ENCODE measurements at places on chromosomes 5 and 9.

DNA sequence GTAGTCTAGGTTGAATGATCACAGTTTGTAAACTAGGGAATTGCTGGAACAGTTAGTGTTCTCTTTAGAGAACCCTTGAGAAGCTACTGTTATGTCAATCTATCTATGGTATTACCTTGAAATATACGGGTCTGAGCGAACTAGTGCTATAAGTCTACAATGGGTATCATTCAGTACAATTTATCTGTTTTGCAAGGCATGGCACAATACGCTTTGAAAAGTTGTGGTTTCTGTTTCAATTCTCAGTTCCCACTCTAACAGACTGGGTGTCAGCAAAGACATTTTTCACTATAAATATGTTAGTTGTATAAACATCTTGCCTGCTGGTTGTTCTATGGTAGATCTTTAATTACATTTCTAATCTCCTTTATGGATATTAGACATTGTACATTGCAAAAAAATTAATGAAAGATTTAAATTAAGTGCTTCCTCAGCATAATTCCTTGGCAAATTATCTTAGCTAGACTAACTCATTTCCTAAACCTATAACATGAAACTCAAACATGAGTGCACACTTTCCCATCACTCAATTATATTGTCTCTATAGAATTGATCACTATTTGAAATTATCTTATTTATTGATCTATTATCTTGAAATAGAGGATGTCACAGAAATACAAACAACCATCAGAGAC, 24.9 kb upstream of the SLCO6A1 start:
- no peak for DNase-seq

- DNase-seq = no peak
Observed at GRCh38 chr9:35619800-35620158, 1.6 kb upstream of the CD72 start.

DNA sequence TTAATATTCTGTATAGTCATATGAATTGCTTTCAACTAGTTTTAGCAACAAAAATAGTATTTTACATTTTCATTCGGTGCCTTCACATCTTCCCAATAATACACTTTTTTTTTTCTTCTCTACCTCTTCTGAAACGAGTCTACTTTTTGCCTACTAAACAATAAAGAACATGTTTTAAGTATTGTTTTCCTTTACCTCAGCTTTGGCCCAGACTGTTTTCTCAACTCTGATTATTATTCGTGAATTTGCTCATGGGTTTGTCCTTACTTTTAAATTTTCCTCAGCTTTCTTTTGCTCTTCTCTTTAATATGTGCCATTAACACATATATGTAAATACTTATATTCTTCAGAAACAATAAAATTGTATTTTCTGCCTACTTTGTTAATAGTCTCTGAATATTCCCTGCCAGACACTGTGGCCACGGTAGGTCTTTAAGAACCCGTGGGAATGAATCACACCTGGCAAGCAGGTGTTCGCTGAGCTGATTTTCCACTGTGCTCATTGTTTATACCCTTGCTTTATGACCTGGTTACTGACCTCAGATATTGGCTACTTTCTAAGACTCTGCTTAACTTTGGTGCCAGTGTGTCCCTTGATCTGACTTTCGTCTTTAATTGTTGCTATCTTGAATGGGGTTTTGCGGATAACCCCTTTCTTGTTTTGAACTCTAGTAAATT, 49.1 kb downstream of the FAM170A start:
- DNase-seq = no peak

- no peak for DNase-seq
Observed at GRCh38 chr5:73273379-73274050, 100.5 kb downstream of the TMEM174 start.

- no peak for DNase-seq
Observed at GRCh38 chr5:141740885-141741284, 58.9 kb upstream of the ARAP3 start.

DNA sequence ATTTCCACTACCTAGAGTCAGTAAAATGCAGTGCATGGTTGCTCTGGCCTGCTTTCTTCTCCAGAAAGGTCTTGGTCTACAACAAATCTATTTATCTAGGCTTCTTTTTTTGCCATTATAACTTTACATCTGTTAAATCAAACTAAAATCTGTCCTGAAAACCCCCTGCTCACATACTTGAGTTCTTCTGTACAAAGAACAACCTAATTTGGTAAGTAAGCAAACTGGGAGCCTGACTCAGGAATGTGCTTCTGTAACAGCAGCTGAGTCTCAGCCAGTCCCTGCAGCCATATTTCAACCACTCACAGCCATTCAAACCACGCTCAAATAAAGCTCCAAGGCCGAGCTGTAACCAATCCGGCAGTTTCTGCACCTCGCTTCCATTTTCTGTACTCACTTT, 95.8 kb downstream of the PLPP1 start:
- no peak for DNase-seq

DNA sequence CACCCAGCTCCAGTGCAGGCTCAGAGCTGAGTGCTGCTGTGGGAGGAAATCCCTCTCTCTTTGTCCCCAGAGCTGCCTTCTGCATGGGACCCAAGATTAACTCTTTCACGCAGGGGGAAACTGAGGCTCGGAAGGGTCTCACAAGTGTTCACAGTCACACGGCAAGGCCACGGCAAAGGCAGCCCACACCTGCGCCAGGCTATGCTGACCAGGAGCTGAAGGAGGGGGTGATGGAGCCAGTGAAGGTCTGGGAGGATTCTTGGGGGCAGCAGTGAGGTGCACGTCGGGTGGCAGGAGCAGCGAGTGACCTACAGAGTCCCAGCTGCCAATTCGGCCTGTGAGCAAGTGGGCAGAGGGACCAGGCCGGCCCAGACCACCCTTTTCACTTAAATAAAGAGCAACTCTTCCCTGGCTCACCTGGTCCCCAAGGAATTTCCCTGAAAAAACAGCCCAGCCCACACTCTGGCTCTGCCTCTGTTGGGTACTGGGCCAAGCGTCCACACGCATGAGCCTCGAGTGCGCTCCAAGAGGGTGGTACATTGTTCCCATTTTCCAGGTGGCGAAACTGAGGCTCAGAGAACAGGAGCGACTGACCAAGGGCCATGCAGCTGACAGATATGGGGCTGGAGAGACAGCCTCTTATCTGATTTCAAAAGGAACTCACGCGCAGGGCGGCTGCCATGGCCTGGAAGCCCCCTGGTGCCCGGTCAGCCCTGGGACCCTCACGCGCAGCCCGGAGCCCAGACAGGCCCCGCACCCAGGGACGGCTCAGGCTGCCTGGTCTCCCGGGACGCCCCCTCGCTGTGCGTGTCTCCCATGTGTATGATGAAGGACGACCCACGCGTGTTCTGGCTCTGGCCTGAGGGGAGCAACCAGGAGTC, 28.2 kb downstream of the SARDH start:
- DNase-seq = peak; percentile 52

GRCh38 chr5:142699184-142699720, 13.4 kb upstream of the FGF1 start:
- DNase-seq = peak; percentile 95

DNA sequence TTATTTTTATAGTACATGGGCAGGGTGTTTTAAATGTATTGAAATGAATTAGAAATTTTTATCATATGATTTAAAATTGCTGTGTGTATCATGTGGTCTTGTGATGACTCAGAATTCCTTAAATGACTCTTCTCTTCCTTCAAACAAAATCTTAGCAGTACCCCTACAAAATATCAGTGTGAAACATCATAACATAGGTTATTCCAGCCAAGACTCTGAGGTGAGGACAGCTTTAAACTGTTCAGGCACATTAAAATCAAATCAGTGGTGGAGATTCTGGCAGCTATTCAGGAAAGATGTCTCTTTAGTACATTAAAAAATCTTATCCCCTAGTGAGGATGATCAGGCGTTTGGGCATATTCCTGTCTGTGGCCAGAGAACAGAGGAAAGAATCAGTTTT, 174.0 kb downstream of the MAN2A1 start:
- no peak for DNase-seq

- DNase-seq = no peak
Observed at GRCh38 chr5:33927685-33928084, 8.5 kb upstream of the RXFP3 start.

DNA sequence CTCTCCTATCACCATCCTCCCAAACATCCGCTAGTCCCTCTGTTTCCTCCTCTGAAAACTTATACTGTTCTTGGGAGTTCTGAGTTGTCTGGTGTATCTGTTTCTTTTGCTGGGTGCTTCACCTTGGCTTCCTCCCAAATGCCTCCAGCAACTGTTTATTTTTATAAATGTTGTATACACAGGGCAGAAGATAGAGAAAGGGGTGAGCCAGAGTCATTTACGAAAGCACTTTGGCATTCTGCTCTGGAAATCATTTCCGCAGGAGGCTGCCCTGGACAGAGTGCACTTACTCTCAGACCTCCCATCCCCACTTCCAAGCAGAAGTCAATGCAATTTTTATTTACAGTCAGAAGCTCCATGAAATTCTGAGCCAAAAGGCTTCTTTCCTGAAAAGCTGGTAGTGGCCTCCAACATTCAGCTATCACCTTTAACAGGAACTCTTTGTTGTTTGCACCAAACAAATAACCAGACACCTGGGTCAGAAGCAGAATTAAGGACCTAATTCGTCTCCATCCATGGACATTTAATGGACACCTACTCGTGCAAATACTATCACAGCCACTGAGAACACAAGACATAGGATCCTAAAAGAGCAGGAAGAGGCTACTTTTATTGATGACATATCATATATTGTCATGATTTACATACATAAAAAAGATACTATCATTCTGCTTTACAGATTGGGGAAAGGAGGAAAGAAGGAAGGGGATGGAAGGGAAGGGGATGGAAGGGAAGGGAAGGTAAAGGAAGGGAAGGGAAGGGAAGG, 229.5 kb upstream of the PAPPA start:
- DNase-seq = peak; percentile 58

- no peak for DNase-seq
Observed at GRCh38 chr5:134289509-134290113, 63.7 kb upstream of the PPP2CA start.

DNA sequence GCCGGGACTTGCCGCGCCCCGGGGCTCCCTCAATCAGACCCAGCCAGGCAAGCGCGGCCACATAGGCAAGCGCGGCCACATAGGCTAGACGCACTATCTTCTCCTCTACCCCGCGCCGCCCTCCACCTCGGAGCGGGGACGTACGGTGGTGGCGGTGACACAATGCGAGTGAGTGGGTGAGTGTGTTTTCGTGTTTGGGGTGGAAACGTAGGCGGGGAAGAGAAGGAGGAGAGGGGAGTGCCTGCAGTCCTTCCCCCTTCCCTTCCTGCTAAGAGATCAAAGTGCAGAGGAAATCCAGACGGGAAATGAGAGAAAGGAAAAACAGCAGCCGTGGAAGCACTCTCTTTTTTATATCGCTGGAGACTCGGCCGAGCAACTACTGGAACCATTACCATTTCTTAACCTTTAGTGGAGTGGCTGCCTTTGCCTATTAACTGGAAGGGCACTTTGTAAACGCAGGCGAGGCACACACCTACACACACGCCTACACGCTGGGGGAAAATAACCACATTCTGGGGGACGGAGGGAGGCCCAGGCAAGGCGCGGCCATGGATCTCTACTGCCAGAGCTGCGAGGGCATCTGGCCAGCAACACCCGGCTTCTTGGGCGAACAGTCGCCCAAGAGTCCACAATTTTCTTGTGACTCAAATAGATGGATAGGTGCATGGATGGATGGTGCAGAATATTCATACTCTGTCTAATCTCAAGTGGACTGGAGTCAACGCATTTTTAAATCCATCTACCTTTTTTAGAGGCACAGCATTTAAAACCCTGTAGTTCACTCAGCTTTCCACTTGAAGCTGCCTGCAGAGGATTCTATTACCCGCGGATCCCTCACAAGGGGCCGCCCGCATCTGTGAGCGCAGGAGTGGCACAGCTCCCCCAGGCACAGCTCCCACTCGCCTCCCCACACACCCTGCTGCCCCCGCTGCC, 2.1 kb downstream of the EDIL3 start:
- peak; percentile 67 for DNase-seq

- DNase-seq = peak; percentile 93
Observed at GRCh38 chr5:178535299-178536175, 54.7 kb downstream of the COL23A1 start.

GRCh38 chr5:130096483-130096882, 192.2 kb downstream of the CHSY3 start:
- DNase-seq = no peak

DNA sequence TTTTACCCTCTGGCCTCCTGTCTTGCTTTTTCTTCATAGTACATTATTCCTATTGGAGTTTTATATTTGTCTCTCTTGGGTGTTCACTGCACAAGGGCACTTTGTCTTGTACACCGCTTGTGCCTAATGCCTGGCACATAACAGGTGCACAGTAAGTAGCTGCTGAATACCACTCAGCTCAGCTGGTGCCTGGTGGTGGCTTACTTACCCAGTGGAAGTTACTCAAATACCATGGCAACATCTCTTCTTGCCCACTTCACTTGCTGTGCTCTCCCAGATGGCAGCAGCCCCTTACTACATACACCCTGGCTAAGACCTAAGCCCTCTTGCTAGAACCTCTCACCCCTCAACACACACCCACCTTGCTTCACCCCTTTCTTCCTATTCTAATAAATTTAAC, 11.3 kb upstream of the SKP1 start:
- no peak for DNase-seq

GRCh38 chr9:126642010-126642744, 28.4 kb downstream of the LMX1B start:
- no peak for DNase-seq

- DNase-seq = no peak
Observed at GRCh38 chr9:78298046-78298765, 1.3 kb downstream of the PSAT1 start.

- DNase-seq = no peak
Observed at GRCh38 chr5:56456002-56456401, 222.9 kb upstream of the ANKRD55 start.

GRCh38 chr9:112852741-112853504, 37.8 kb downstream of the SLC46A2 start:
- DNase-seq = no peak

DNA sequence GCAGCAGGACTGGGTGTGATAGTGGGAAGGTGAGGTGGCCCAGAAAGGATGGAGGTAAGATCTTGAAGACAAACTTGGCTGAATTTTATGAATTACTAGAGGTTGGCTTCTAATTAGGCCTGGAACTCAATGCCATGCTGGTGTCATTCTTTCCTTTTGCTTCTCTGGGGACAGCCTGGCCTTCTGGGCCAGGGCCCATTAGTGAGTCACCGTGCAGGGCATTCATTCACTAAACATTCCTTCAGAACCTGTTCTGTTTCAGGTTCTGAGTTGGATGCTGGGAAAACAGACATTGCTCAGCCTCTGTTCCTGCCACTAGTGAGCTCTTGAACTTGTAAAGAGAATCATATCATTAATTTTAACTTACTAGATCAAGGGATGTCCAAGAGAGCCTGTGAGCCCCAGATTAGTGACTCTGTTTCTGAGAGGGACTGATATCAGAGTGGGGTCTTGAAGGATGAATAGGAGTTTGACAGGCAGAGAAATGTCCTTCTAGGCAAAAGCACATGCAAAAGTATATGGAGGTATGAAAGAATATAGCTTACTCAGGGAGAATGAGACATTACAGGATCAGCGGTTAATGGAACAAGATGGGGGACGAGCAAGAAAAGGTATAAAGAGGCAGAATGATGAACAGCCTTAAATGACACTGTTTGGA, 66.5 kb downstream of the LHX2 start:
- DNase-seq = no peak

GRCh38 chr5:11715461-11716196, 188.6 kb downstream of the CTNND2 start:
- DNase-seq = no peak
